Psoas muscle (tissue), 8 donors: ENCODE measurements at places on chromosomes 16 and 17. TPM values are rescaled to one million over a fixed set of nuclear protein-coding genes. Genes with fewer than 3 reads are reported as not detected.

GRCh38 chr17:66397486-66397885, 95.1 kb downstream of the PRKCA start:
- H3K36me3 ChIP-seq: no peaks in the 10 kb centered on the region
- H3K4me3 ChIP-seq: no peak overlapping the region
- no peaks in the 10 kb centered on the region for H3K27me3 ChIP-seq
- no peak overlapping the region for H3K27ac ChIP-seq
- no peak for DNase-seq

DNA sequence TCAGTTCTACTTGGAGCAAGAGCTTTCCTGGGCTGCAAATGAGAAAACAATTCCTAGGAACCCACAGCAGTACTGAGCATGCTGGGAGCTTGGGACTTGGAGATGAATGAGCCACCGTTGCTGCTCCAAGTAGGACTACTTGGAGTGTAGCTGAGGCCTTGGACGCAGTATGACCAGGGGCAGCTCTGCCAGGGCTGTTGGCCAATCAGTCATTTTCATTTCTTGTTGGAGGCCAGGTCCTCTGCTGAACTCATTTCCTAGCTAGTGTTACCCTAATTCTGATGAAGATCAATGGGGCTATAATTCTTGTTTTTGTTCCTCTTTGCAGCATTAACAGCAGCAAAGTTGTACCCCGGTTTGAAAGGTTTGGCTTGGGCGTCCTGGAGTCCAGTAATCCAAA, 8.0 kb upstream of the LGALS9 start:
- no peak overlapping the region for H3K4me3 ChIP-seq
- H3K27ac ChIP-seq: no peak overlapping the region
- peaks cover 18% of the 10 kb centered on the region for H3K4me1 ChIP-seq
- DNase-seq: peak; percentile 73

KRTAP4-3 gene
- total RNA-seq: not detected

AANAT gene
- not detected for total RNA-seq

HES7 gene
- not detected for total RNA-seq

DNA sequence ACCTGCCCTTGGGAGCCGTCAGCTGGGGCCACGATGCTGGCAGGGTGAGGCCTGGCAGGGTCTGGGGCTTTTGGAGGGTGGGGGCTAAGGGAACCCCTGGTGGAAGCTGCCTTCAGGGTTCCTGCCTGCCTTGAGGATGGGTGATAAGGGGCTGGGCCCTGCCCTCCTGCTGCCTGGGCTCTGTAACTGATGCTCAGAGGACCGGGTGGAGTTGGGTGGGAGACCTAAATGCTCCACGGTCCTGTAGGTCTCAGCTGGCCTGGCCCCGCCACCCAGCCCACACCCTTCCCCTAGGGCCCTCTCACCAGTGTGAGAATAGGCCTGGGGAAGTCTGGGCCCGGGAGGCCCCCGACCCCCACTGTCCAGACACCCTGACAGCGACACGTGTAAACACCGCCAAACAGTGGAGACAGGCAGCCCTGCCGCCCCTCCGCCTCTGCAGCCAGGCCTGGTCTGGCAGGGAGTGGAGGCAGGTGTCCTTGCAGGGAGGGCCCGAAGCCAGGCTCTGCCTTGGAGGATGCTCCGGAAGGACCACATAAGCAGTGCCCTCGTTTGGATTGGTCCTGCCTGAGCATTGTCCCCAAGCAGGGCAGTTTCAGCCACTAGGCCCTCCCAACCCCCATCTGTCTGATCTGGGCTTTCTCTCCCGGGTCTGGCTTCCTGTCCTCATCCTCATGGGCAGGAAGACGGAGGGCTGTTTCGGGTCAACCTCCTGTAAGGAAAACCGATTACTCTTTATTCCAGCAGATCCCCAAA, 6.5 kb upstream of the BAHCC1 start:
- peak overlapping the region; percentile 99 for H3K27ac ChIP-seq
- peaks cover 34% of the 10 kb centered on the region for H3K4me1 ChIP-seq
- no peaks in the 10 kb centered on the region for H3K27me3 ChIP-seq
- peak; percentile 82 for DNase-seq
- H3K36me3 ChIP-seq: no peaks in the 10 kb centered on the region

PRR35 gene
- not detected for total RNA-seq

- H3K4me3 ChIP-seq: no peak overlapping the region
- no peaks in the 10 kb centered on the region for H3K27me3 ChIP-seq
- H3K27ac ChIP-seq: no peak overlapping the region
- no peaks in the 10 kb centered on the region for H3K4me1 ChIP-seq
- DNase-seq: no peak
Observed at GRCh38 chr16:81070979-81071378, 6.1 kb downstream of the C16orf46 start.

- DNase-seq: no peak
- no peaks in the 10 kb centered on the region for H3K36me3 ChIP-seq
- peaks cover 4% of the 10 kb centered on the region for H3K4me1 ChIP-seq
- H3K27me3 ChIP-seq: no peaks in the 10 kb centered on the region
- H3K4me3 ChIP-seq: no peak overlapping the region
Observed at GRCh38 chr16:87724490-87725291, 41.1 kb downstream of the KLHDC4 start.

GRCh38 chr16:79388396-79388795, 212.1 kb downstream of the MAF start:
- no peak for DNase-seq
- H3K36me3 ChIP-seq: no peaks in the 10 kb centered on the region

ALOX15 gene
- not detected for total RNA-seq

ABI3 gene
- 3.8 TPM for total RNA-seq

DNA sequence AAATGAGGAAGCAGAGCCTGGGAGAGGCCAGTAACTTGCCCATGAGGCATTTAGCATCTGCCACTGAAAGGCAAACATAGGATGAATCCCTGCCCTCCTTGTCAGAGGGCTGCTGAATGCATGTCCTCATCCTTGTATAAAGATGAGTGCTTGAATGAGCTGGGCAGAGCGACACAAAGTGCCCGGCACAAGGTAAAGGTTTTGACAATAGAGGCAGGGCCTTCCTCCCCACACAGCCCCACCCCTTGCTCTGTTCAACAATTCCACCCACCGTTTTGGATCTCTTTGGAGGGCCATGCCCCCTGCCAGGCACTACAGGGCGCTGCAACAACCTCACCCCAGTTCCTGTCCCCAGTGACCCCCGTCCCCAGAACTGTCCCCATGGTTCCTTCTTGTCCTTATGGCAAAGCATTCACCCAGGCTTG, 1.4 kb upstream of the KRT19 start:
- no peak overlapping the region for H3K4me3 ChIP-seq
- H3K27me3 ChIP-seq: no peaks in the 10 kb centered on the region
- no peak for DNase-seq
- peaks cover 4% of the 10 kb centered on the region for H3K4me1 ChIP-seq
- H3K36me3 ChIP-seq: no peaks in the 10 kb centered on the region

GRCh38 chr17:63973247-63973646, 529 bp upstream of the SCN4A start:
- no peak for DNase-seq
- peak overlapping the region; percentile 42 for H3K4me3 ChIP-seq
- no peaks in the 10 kb centered on the region for H3K27me3 ChIP-seq
- peaks cover 66% of the 10 kb centered on the region for H3K4me1 ChIP-seq
- H3K36me3 ChIP-seq: peaks cover 54% of the 10 kb centered on the region

- no peaks in the 10 kb centered on the region for H3K36me3 ChIP-seq
- peak; percentile 69 for DNase-seq
- no peak overlapping the region for H3K27ac ChIP-seq
- peaks cover 5% of the 10 kb centered on the region for H3K27me3 ChIP-seq
Observed at GRCh38 chr17:72297326-72298115, 176.7 kb downstream of the SOX9 start.

SGCA gene
- total RNA-seq: 264 TPM

SOX15 gene
- 0.22 TPM for total RNA-seq
